ENCODE measurements at places on chromosomes 7 and 10. TPM values are rescaled to one million over a fixed set of nuclear protein-coding genes. Genes with fewer than 3 reads are reported as not detected.

Gene STK31
- 0.18 TPM for total RNA-seq

Gene LIPF
- not detected for total RNA-seq

Gene LMOD2
- not detected for total RNA-seq

Gene GBF1
- 33.1 TPM for total RNA-seq

DNA sequence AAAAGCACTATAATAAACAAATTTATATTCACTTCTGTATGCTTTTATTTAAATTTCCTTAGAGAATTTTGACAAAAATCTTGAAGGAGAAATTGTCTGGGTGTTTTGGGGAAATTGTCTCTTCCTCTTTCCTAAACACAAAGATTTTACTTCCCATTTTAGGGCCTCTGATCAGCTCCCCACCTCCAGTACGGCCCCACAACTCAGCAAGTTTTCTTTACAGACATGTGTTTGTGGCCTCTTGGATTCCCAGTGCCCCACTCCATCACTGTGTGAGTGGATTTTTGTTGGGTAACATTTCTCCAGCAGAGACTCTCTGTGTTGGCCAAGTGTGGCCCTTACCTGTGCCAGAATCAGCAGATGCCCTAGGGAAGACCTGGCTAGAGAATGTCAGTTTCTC, 182.8 kb upstream of the CDC14C start:
- no peaks in the 10 kb centered on the region for H3K27me3 ChIP-seq
- no peaks in the 10 kb centered on the region for H3K4me1 ChIP-seq
- no peak overlapping the region for H3K4me3 ChIP-seq
- DNase-seq: no peak
- H3K36me3 ChIP-seq: no peaks in the 10 kb centered on the region

DNA sequence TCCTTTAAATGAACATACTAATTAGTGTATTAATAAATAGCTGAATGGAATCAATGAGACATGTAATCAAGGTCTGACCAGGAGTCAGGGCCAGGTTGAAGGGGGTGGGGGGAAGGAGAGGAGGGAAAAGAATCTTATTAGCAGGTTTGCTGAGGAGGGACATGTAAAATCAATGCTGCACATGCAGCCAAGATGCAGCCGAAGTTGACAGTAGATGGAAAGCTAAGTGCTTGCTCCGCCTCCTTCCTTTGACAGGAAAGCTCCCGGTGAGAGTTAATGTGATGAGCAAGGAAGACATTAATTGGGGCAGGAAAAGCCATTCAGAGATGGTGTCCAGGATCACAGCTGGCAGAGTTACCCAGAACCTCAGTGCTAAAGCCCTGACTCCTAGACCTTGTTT, 24.4 kb downstream of the PLXNA4 start:
- peaks cover 5% of the 10 kb centered on the region for H3K36me3 ChIP-seq
- peaks cover 3% of the 10 kb centered on the region for H3K4me1 ChIP-seq
- no peak overlapping the region for H3K27ac ChIP-seq
- no peak overlapping the region for H3K4me3 ChIP-seq

DNA sequence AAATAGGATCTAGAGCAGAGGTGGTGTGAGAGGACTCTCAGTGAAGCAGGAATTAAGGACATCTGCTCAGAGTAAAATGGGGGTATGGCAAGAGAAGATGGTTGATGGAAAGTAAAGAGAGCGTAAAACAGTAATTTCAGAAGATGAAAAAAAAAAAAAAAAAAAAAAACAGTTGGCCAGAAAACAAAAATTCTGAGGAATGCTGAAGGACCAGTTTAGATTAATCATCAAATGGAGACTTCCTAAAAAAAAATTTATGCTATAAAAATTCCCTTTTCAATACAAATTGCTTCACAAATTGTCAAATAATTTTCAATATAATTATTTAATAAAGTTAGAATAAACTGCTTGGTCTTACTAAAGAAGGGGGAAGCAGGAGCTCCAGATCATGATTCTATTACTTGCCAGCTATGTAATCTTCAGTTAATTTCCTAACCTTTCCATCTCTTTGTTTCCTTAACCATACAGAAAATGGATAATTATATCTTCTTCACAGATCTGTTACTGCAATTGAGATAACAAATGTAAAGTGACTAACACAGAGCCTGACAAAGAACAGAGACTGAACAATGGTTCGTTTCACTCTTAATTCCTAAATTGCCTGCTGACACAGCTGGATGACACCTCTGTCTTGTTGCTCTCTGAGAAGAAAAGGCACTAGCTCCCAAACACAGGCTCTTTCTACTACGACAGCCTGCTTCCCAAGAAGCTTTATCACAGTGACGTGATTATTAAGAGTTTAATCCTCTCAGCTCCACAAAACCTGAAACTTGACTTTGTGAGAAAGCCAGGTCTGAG, 64.9 kb upstream of the GPR22 start:
- no peaks in the 10 kb centered on the region for H3K27me3 ChIP-seq
- H3K4me1 ChIP-seq: peaks cover 11% of the 10 kb centered on the region

GRCh38 chr10:43012578-43012977, 64.3 kb upstream of the RET start:
- no peaks in the 10 kb centered on the region for H3K27me3 ChIP-seq
- H3K27ac ChIP-seq: no peak overlapping the region
- H3K4me3 ChIP-seq: no peak overlapping the region
- no peaks in the 10 kb centered on the region for H3K36me3 ChIP-seq
- no peaks in the 10 kb centered on the region for H3K4me1 ChIP-seq

DNA sequence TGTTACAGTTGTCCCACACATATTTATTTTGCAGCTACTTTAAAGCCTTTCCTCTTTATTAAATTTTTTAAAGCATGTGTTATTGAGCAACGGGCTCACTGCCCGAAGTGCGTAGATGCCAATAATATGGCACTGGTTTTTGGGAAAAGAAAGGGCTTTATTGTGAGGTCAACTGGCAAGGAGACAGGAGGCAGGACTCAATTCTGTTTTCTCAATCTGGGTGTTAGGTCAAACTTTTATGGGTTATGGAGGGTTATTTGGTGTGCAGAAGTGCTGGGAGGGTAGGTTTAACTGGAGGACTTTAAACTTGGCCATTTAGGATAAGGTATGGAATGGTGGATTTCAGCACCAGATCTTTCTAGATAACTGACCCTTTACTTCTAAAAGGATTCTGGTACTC, 183.6 kb downstream of the LRRC4 start:
- H3K27me3 ChIP-seq: no peaks in the 10 kb centered on the region
- peaks cover 35% of the 10 kb centered on the region for H3K4me1 ChIP-seq
- DNase-seq: no peak
- H3K27ac ChIP-seq: no peak overlapping the region

GRCh38 chr10:74925291-74925690, 98.9 kb downstream of the KAT6B start:
- H3K36me3 ChIP-seq: no peaks in the 10 kb centered on the region
- no peak for DNase-seq
- no peak overlapping the region for H3K27ac ChIP-seq
- H3K27me3 ChIP-seq: no peaks in the 10 kb centered on the region
- peaks cover 47% of the 10 kb centered on the region for H3K4me1 ChIP-seq

GRCh38 chr10:33193701-33194521, 140.6 kb downstream of the NRP1 start:
- H3K4me1 ChIP-seq: no peaks in the 10 kb centered on the region
- no peaks in the 10 kb centered on the region for H3K36me3 ChIP-seq
- H3K27me3 ChIP-seq: peaks cover 26% of the 10 kb centered on the region
- no peak for DNase-seq
- no peak overlapping the region for H3K27ac ChIP-seq

DNA sequence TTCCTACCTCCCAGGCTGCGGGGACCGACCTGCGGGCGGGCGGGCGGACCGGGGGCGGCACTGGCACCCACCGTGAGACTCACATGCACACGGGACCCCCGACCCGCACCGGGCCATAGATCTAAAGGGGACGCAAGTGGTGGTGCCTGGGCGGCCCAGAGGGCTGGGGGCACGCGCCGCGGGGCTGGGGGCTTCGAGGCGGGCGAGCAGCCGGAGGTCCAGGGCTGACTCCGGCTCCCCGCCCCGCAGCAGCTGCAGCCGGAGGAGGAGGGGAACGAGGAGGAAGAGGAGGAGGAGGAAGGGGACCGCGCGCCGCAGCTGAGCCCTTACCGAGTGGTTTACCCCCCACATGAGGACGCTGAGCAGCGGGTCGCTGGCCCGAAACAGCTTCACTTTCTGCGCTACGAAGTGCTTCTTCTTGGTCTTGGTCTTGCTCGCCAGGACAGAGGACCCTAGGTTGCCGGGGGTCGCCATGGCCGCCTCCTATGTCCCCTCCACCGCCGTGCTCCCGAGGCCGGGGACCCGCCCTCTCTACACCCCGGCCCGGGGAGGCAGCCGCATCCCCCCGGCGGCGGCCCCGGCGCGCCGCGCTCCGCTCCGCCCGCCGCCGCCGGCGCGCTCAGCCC, 412 bp downstream of the PIP4K2A start:
- H3K27me3 ChIP-seq: no peaks in the 10 kb centered on the region
- peak overlapping the region; percentile 37 for H3K27ac ChIP-seq
- H3K4me1 ChIP-seq: peaks cover 36% of the 10 kb centered on the region
- peak overlapping the region; percentile 86 for H3K4me3 ChIP-seq

GRCh38 chr10:34960983-34961382, 129.2 kb downstream of the CUL2 start:
- H3K27me3 ChIP-seq: no peaks in the 10 kb centered on the region
- DNase-seq: no peak
- H3K4me1 ChIP-seq: no peaks in the 10 kb centered on the region
- H3K27ac ChIP-seq: no peak overlapping the region
- H3K36me3 ChIP-seq: no peaks in the 10 kb centered on the region
- H3K4me3 ChIP-seq: no peak overlapping the region

DNA sequence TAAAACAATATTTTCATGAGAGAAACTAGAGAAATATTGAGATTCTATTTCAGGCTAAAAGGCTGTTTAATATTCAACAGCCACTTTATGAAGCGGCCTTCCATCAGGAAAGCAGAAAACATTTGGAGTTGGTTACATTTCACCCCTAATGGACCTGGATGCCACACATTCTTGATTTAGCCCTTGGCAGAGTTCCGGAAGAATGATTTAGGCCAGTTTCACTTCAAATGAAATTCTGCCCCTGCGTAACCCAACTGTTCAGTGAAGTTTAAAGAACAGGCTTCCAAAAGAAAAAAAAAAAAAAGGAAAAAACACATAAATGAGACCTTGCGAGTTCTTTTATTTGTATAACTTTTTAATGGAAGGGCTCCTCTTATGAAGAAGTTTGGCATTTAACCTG, 239.2 kb upstream of the AKR1E2 start:
- DNase-seq: no peak
- H3K4me3 ChIP-seq: no peak overlapping the region
- H3K27me3 ChIP-seq: peaks cover 3% of the 10 kb centered on the region
- no peaks in the 10 kb centered on the region for H3K4me1 ChIP-seq

- H3K27me3 ChIP-seq: no peaks in the 10 kb centered on the region
- peaks cover 3% of the 10 kb centered on the region for H3K4me1 ChIP-seq
- no peak overlapping the region for H3K27ac ChIP-seq
- H3K36me3 ChIP-seq: no peaks in the 10 kb centered on the region
Measured at GRCh38 chr7:16412274-16413254, 8.8 kb downstream of the CRPPA start.

- H3K4me1 ChIP-seq: peaks cover 7% of the 10 kb centered on the region
- no peak for DNase-seq
- H3K27me3 ChIP-seq: peaks cover 38% of the 10 kb centered on the region
- no peaks in the 10 kb centered on the region for H3K36me3 ChIP-seq
- peak overlapping the region; percentile 35 for H3K4me3 ChIP-seq
Measured at GRCh38 chr10:77925410-77925794, 1.2 kb downstream of the DLG5 start.

DNA sequence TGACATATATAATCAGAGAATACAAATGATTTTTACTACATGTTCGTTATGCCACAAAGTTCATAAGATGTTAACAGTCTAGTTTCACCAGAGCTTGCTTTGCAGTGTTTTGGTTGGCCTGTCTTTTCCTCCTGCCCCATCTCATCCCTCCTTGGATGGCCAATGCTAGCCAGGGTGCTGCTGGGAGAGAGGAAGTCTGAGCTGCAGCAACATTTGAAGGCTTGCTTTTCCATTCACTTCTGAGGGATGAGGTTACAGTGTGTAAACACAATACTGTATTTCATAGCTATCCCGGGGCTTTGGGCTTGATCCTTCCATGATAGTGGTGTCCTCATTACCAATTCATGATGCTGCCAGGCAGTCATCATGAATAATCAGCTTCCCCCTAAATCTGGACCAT, 170.5 kb downstream of the RAB11FIP2 start:
- H3K4me3 ChIP-seq: no peak overlapping the region
- H3K27me3 ChIP-seq: peaks cover 10% of the 10 kb centered on the region
- no peak overlapping the region for H3K27ac ChIP-seq
- H3K4me1 ChIP-seq: no peaks in the 10 kb centered on the region
- H3K36me3 ChIP-seq: no peaks in the 10 kb centered on the region

- H3K27ac ChIP-seq: no peak overlapping the region
- no peak for DNase-seq
- H3K36me3 ChIP-seq: no peaks in the 10 kb centered on the region
- H3K27me3 ChIP-seq: no peaks in the 10 kb centered on the region
Measured at GRCh38 chr10:16987976-16988610, 141.5 kb downstream of the CUBN start.

GRCh38 chr7:143002898-143003297, 24.0 kb downstream of the OR9A2 start:
- peak overlapping the region; percentile 62 for H3K4me3 ChIP-seq

DNA sequence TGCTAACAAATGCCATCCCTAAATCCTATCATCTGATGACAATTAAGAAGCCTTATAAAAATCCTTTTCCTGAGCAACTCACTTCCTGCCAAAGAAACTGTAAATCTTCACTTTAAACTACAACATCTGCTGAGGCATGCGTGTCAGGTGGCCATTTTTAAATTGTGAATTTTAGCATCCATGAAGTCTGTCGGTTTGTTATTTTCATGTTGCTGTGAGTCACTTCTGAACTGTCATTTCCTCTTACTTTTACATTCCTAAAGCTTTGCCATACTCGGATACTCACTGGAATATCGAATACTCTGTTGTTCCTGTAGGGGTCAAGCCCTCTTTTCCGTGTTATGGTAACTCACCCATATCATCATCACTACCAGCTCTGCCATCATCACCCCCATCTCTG, 34.3 kb upstream of the TMEM26 start:
- H3K4me1 ChIP-seq: no peaks in the 10 kb centered on the region
- peaks cover 2% of the 10 kb centered on the region for H3K27me3 ChIP-seq
- H3K36me3 ChIP-seq: no peaks in the 10 kb centered on the region
- DNase-seq: no peak

DNA sequence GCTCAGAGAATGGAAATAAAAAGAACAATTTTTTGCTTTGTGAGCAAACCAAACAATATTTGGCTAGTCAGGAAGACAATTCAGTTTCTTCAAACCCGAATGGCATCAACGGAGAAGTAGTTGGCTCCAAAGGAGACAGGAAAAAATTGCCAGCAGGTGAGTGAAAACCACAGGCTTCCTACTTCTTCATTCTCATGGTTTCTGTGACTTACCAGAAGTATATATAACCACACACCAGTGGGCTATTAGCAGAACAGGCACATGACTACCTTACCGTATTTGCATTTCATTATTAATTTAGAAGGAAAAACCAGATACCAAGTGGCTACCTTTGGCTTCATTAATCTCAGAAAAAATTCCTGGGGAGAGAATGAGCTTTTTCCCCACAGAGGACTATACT, 8.8 kb downstream of the TDRD1 start:
- H3K36me3 ChIP-seq: no peaks in the 10 kb centered on the region
- no peaks in the 10 kb centered on the region for H3K4me1 ChIP-seq
- H3K27ac ChIP-seq: no peak overlapping the region
- H3K27me3 ChIP-seq: peaks cover 3% of the 10 kb centered on the region
- no peak overlapping the region for H3K4me3 ChIP-seq

Data from activated CD4-positive, alpha-beta T cell treated with anti-CD3 and anti-CD28 coated beads for 36 hours (primary cell).